ENCODE measurements at places on chromosomes 5 and 9. TPM values are rescaled to one million over a fixed set of nuclear protein-coding genes. Genes with fewer than 3 reads are reported as not detected.

Gene FBXO4
- 15.9 TPM for polyA plus RNA-seq

DNA sequence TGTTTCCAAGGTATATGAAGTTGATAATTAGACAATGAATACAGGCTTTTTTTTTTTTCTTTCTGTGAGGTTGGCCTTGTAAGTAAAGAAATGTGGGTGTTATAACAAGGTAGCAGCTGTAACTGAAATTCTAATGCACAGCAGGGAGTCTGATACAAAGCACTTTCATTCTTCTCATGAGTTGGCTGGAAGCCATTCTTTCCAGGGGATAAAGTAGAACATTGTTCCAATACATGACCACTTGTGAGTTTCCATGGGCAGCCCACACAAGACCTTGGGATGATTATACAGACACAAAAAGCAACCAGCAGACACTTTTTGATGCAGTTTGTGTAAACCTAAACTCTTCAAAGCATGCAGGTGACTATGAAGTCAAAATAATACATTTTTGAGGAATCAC, 1785.9 kb upstream of the WWC1 start:
- no peak for DNase-seq

DNA sequence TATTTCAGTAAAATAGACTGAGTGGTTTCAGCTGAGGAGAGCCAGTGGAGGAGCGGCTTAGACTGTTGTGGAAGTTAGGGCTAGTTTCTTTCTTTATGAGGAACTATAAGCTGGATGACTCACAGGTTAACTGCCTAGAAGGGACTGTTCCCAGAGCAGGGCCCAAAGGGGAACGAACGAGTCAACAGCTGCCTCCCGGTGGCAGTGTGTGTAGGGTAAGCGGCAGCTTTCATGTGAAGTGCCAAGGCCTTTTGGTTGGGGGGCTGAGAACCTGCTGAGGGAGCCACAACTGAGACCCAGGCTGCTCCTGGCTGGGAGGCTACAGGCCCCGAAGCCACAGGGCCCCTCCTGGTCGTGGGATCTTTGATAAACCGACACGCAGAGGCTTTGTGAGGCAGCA, 7.0 kb downstream of the SQSTM1 start:
- no peak for DNase-seq

GRCh38 chr5:169647566-169647965, 10.5 kb downstream of the DOCK2 start:
- peak; percentile 9 for DNase-seq

- DNase-seq = no peak
Measured at GRCh38 chr5:149387982-149388381, 8.9 kb upstream of the IL17B start.

- no peak for DNase-seq
Measured at GRCh38 chr9:27382308-27382707, 85.4 kb upstream of the EQTN start.

Gene QRFP
- 0.58 TPM for polyA plus RNA-seq

DNA sequence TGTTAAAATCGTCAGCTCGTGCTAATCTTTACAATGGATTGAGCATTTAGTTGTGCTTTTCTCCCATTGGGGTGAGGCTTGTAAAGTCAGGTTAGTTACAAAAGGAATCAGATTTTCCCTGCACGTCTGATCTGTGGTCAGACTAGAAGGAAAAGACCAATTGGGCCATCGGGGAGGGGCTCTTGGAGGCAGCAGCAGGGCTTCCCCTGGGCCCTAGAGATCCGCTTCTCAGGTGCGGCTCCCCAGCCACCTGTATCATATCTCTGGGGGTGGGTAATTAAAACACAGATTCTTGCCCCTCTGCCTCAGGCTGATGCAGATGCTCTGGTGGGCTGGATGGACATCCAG, 200.3 kb downstream of the HSPA4 start:
- no peak for DNase-seq

GRCh38 chr9:104746285-104746684, 1.2 kb upstream of the NIPSNAP3A start:
- no peak for DNase-seq

Gene PRSS3
- 2.9 TPM for polyA plus RNA-seq

Measured in renal pelvis (tissue), 12 donors.